Renal cortical epithelial cell (primary cell): ENCODE measurements at places on chromosomes 3 and 15. TPM values are rescaled to one million over a fixed set of nuclear protein-coding genes. Genes with fewer than 3 reads are reported as not detected.

GRCh38 chr3:183539811-183540210 is 15.7 kb downstream of the KLHL6 start:
- DNase-seq = no peak

- peak; percentile 67 for DNase-seq
Observed at GRCh38 chr3:71389911-71390573, 193.5 kb downstream of the FOXP1 start.

DNA sequence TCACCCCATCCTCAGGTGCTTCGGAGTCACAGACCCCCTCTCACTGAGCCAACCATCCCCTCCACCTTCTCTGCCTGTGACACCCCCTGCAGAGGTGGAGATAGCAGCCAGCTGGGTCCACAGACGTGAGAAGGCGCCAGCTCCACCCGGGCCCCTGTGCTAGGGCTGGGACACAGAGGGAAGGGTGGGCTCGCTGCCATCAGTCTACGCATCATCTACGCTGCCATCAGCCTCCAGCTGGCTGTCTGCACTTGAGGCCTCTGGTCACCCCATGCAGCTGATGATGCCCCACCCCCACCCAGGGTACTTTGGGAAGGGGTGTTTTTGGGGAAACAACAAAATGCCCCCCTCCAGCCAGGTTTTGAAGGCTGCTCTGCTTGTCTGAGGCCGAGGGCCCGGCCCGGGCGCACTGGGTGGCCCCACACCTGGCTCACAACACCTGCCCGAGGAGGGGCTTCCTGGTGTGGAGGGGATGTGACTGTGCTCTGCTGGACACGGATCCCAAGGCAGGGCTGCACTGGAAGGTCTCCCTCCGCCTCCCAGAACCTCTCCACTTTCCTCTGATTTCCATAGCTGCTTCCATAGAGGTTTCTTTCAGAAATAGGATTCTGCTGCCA is 163.4 kb upstream of the IQSEC1 start:
- DNase-seq = no peak

The MESP1 gene
- 0.45 and 0.69 TPM in 2 replicates for total RNA-seq

The SAXO2 gene
- under 0.01 and 2.3 TPM in 2 replicates for total RNA-seq

The ARRDC4 gene
- 37.9 and 293 TPM in 2 replicates for total RNA-seq
